ENCODE measurements at places on chromosomes 3 and 15.

DNA sequence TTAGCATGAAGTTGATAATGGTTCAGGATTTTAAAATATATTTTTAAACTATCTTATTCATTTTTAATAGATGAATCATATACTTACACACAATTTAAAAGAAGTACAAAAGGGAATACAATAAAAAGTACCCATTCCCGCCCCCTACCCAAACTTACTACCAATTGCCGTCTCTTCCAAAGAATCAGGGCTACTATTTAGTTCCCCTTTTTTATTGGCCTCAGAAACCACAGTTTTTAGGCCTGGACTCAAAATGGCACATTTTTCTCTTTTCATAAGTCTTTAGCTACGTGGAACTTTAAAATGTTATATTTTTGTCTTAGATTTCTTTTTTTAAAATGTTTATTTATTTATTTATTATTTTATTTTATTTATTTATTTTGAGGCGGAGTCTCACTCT is 18.0 kb downstream of the LRRK1 start:
- H3K36me3 ChIP-seq, result no peaks in the 10 kb centered on the region
- no peak for DNase-seq
- H3K27ac ChIP-seq, result no peak overlapping the region
- H3K4me1 ChIP-seq, result no peaks in the 10 kb centered on the region
- peaks cover 9% of the 10 kb centered on the region for H3K27me3 ChIP-seq

- no peak for DNase-seq
- no peak overlapping the region for H3K4me3 ChIP-seq
- H3K4me1 ChIP-seq, result no peaks in the 10 kb centered on the region
These were observed 139.3 kb downstream of the PLCH1 start for GRCh38 chr3:155605571-155605970.

GRCh38 chr3:105174017-105174615 is 192.6 kb upstream of the ALCAM start:
- H3K27me3 ChIP-seq, result no peaks in the 10 kb centered on the region
- no peak overlapping the region for H3K27ac ChIP-seq
- no peaks in the 10 kb centered on the region for H3K36me3 ChIP-seq
- H3K4me3 ChIP-seq, result no peak overlapping the region

DNA sequence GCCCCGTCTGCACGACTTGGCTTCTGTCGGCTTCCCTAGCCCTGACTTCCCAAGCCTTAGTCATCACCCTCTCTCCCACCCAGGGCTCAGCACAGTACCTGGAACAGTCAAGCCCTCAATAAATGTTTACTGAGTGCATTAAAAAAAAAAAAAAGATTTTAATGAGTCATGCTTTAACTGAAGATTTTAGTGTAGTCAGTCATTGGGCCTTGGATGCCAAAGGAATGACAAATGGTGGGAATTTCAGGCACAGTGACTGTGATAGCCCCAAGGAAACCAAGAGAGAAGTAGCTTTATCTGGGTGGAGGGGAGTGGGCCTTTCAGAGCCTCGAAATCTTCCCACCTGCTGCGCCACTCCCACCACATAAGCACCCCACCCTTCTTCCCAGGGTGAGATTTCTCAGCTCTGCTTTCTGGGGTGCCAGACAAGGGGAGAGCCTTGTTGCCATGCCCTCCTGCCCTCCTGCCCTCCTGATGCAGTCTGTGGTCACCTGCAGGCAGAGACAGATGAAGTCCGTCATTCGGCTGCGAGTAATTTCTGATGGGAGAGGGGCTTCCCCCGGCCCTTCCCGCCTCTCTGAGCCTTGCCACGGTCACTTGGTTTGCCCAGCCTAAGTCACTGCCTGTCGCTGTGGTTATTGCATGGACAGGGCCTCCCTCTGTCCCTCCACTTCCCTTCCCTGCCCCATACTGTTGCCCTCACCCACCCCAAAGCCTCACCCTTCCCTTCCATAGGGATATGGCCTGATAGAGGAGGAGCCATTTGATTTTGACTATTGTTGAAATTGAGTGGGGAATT is 41.8 kb downstream of the SMAD3 start:
- peaks cover 61% of the 10 kb centered on the region for H3K36me3 ChIP-seq
- no peak overlapping the region for H3K4me3 ChIP-seq

DNA sequence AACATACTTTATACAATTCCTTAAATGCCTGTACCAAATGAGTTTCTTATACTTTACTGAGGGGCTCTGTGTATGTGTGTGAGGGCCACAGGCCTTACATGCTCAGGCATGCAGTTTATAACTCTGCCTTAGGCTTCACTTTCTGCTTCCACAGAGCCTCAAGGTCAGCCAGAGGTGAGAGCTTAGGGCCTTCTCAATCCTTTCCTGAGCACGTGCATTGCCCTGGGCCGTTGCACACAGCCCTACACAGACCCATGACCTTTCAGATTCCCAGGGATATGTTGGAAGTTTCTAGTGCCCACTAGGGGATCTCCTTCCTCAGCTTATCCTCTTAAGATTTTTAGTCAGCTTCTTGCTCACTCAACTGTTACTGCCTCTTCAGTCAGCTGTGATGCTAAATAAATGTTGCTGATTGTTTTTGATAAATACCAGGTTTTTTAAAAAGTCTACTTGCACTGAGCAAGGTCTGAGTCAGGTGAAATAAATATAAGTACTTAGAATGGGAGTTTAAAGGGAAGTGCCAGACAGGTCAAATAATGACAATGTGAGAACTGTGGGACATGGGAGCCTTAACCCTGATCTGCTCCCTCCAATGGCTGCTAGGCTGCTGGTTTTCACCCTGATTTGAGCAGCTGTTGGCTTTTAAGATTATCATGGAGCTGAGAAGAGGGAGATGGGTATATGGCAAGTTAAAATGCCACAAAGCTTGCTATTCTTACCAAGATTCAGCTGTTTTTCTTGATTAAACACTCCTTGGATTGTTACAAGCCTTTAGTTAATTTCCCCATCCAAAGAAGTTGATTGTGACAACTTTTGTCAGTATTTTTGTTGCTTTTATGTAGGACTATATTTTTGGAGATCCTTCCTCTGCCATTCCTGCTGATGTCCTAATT is 169.5 kb downstream of the PLD1 start:
- no peaks in the 10 kb centered on the region for H3K36me3 ChIP-seq
- H3K27ac ChIP-seq, result no peak overlapping the region
- H3K27me3 ChIP-seq, result peaks cover 4% of the 10 kb centered on the region
- H3K4me3 ChIP-seq, result no peak overlapping the region
- DNase-seq, result no peak
- H3K4me1 ChIP-seq, result no peaks in the 10 kb centered on the region

DNA sequence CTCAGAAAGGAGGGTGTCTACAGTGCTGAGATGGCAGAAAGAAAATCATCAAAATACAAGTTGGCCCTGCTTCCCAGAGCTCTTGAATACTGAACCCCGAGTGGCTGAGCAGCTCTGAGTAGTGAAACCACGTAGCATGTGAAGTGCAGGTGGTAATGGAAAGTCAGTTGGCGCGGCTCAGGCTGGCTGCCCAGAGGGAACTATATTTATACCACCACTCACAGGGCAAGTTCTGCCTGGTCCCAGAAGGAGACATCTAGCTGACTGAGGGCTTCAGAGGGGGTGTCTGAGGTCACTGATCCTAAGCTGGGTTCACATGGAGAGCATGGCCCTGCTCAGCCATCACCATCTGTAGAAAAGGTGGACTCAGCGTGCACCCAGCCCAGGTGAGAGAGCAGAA is 129.6 kb upstream of the AGBL1 start:
- peaks cover 4% of the 10 kb centered on the region for H3K27me3 ChIP-seq
- DNase-seq, result no peak
- H3K4me1 ChIP-seq, result no peaks in the 10 kb centered on the region
- no peaks in the 10 kb centered on the region for H3K36me3 ChIP-seq
- no peak overlapping the region for H3K4me3 ChIP-seq
- H3K27ac ChIP-seq, result no peak overlapping the region

- H3K27ac ChIP-seq, result no peak overlapping the region
- H3K4me1 ChIP-seq, result no peaks in the 10 kb centered on the region
- H3K4me3 ChIP-seq, result no peak overlapping the region
- no peaks in the 10 kb centered on the region for H3K36me3 ChIP-seq
- peaks cover 3% of the 10 kb centered on the region for H3K27me3 ChIP-seq
These were observed 134.4 kb downstream of the MDFIC2 start for GRCh38 chr3:70177881-70178645.

- H3K36me3 ChIP-seq, result no peaks in the 10 kb centered on the region
- H3K4me1 ChIP-seq, result no peaks in the 10 kb centered on the region
- H3K4me3 ChIP-seq, result no peak overlapping the region
- no peaks in the 10 kb centered on the region for H3K27me3 ChIP-seq
- H3K27ac ChIP-seq, result no peak overlapping the region
- no peak for DNase-seq
These were observed 12.7 kb downstream of the OXTR start for GRCh38 chr3:8756671-8757070.

GRCh38 chr15:67782691-67782991 is 42.7 kb upstream of the SKOR1 start:
- H3K36me3 ChIP-seq, result peaks cover 2% of the 10 kb centered on the region
- H3K4me1 ChIP-seq, result peaks cover 17% of the 10 kb centered on the region
- H3K27me3 ChIP-seq, result no peaks in the 10 kb centered on the region
- H3K4me3 ChIP-seq, result no peak overlapping the region

DNA sequence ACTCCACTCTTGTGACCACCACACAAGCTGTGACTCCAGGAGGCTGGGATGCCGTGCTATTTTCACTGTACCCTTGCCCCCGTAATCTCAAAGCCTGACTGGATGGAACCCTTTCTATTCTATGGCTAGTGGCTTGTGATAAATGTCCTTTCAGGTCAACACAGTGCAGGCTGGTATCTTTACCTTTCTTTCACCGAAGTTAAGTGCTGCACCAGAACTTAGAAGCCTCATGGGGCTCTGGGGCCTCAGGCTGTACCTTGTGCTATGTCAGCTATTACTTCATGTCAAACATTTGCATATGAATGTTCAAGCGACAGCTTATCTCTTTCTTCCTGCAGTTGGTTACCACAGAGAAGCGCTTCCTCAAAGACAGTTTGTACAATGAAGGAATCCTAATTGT is 66.8 kb downstream of the RPL39L start:
- no peak for DNase-seq
- H3K27ac ChIP-seq, result no peak overlapping the region
- peaks cover 58% of the 10 kb centered on the region for H3K36me3 ChIP-seq
- no peaks in the 10 kb centered on the region for H3K27me3 ChIP-seq
- H3K4me1 ChIP-seq, result peaks cover 8% of the 10 kb centered on the region

- H3K27me3 ChIP-seq, result no peaks in the 10 kb centered on the region
- no peak overlapping the region for H3K27ac ChIP-seq
- no peak for DNase-seq
- no peaks in the 10 kb centered on the region for H3K36me3 ChIP-seq
These were observed 23.3 kb downstream of the STAG1 start for GRCh38 chr3:136728918-136729317.

GRCh38 chr3:66344848-66345578 is 124.2 kb downstream of the SLC25A26 start:
- H3K27ac ChIP-seq, result no peak overlapping the region
- H3K4me1 ChIP-seq, result no peaks in the 10 kb centered on the region
- H3K4me3 ChIP-seq, result no peak overlapping the region
- H3K27me3 ChIP-seq, result no peaks in the 10 kb centered on the region
- peaks cover 10% of the 10 kb centered on the region for H3K36me3 ChIP-seq

GRCh38 chr3:13861461-13861860 is 18.4 kb downstream of the WNT7A start:
- H3K27me3 ChIP-seq, result peaks cover 10% of the 10 kb centered on the region
- H3K4me1 ChIP-seq, result peaks cover 17% of the 10 kb centered on the region
- H3K27ac ChIP-seq, result no peak overlapping the region
- DNase-seq, result no peak
- H3K36me3 ChIP-seq, result no peaks in the 10 kb centered on the region

GRCh38 chr3:154334973-154335420 is 10.7 kb upstream of the DHX36 start:
- peaks cover 27% of the 10 kb centered on the region for H3K27me3 ChIP-seq
- no peak for DNase-seq
- no peak overlapping the region for H3K27ac ChIP-seq

GRCh38 chr3:146250449-146251382 is at the start of gene PLSCR4:
Gene PLSCR4, minus strand, starts transcription at chr3:146251105. Its CDS starts 29,034 bp downstream, at chr3:146222071.
- H3K27ac ChIP-seq, result no peak within 1 kb of the TSS
- DNase-seq, result no peak
- peak within 1 kb of the TSS; percentile 76 for H3K4me3 ChIP-seq

- H3K36me3 ChIP-seq, result no peaks in the 10 kb centered on the region
- no peak overlapping the region for H3K4me3 ChIP-seq
- no peaks in the 10 kb centered on the region for H3K4me1 ChIP-seq
These were observed 3.9 kb downstream of the RTP3 start for GRCh38 chr3:46501702-46502101.

GRCh38 chr15:83012076-83012426 is 612 bp upstream of the C15orf40 start:
- H3K4me3 ChIP-seq, result peak overlapping the region; percentile 99
- H3K4me1 ChIP-seq, result peaks cover 49% of the 10 kb centered on the region

- no peak overlapping the region for H3K27ac ChIP-seq
- peak overlapping the region; percentile 95 for H3K4me3 ChIP-seq
- H3K36me3 ChIP-seq, result peaks cover 51% of the 10 kb centered on the region
- peaks cover 64% of the 10 kb centered on the region for H3K4me1 ChIP-seq
- H3K27me3 ChIP-seq, result no peaks in the 10 kb centered on the region
- no peak for DNase-seq
These were observed 1.6 kb downstream of the SERP1 start for GRCh38 chr3:150544726-150545125.

GRCh38 chr15:39961051-39961450 is 27.1 kb downstream of the EIF2AK4 start:
- H3K27ac ChIP-seq, result no peak overlapping the region
- H3K27me3 ChIP-seq, result no peaks in the 10 kb centered on the region
- peaks cover 33% of the 10 kb centered on the region for H3K36me3 ChIP-seq

- no peaks in the 10 kb centered on the region for H3K36me3 ChIP-seq
- H3K4me3 ChIP-seq, result no peak overlapping the region
- no peaks in the 10 kb centered on the region for H3K4me1 ChIP-seq
- no peak for DNase-seq
These were observed 24.7 kb downstream of the NUDT16 start for GRCh38 chr3:131406274-131406673.

GRCh38 chr3:161026612-161027510 is 78.3 kb downstream of the B3GALNT1 start:
- no peak overlapping the region for H3K27ac ChIP-seq
- DNase-seq, result no peak
- H3K27me3 ChIP-seq, result peaks cover 3% of the 10 kb centered on the region
- no peak overlapping the region for H3K4me3 ChIP-seq
- H3K36me3 ChIP-seq, result peaks cover 2% of the 10 kb centered on the region
- no peaks in the 10 kb centered on the region for H3K4me1 ChIP-seq

DNA sequence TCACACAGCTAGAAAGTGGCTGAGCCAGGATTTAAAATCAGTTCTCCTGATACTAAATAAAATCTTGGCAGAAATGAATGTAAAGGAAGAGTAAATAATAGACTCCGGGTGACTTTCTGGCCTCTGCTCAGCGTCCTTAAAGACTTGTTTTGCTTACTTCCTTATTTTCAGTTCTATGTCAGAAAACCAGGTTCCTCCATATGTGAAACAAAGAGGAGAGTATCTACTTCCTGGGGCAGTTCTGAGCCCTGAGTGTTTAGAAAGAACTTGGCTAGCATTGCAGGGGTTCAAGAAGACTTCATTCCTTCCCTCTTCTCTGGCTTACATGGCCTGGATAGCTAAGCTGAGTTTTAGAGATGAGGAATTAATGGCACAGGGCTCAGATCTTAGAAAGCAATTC is 222.8 kb upstream of the TLE3 start:
- peaks cover 15% of the 10 kb centered on the region for H3K27me3 ChIP-seq
- no peak overlapping the region for H3K27ac ChIP-seq
- H3K4me3 ChIP-seq, result no peak overlapping the region
- DNase-seq, result no peak
- no peaks in the 10 kb centered on the region for H3K4me1 ChIP-seq
